ENCODE measurements at places on chromosomes 3 and 15.

- peak; percentile 85 for DNase-seq
Measured at GRCh38 chr15:82810890-82811426, 1.5 kb downstream of the WHAMM start.

- DNase-seq = no peak
Measured at GRCh38 chr3:60198179-60198720, 1053.0 kb downstream of the FHIT start.

DNA sequence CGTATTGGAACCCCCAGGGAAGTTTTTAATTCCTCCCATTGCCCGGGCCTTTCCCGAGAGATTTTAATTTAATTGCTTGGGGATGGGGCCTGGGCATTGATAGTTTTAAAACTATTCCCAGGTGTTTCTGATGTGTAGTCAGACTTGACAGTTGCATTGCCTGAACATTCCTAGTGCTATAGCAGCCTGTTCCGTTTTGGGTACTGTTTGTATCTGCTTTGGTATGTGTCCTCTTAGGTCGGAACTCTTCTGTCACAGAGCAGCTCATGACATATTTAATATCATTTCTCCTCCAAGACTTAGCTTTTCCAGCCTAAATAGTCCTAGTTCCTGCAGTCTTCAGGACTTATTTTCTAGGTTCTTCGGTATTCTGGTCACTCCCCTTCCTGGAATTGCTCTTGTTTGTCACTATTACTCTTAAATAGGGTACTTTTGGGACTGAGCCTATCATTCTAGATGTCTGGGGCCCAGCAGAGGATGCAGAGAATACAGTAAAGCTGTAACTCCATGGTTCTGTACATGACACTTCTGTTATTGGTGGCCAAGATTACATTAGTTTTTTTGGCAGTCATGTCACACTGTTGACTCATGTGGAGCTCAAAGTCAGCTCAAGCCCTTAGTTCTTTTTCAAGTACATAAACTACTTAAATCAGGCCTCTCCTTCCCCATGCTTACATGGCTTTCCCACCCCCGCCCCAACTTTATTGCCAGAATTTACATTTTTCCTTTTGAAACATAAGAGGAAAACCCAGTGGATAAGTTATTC is 81.5 kb downstream of the BBX start:
- DNase-seq = no peak

DNA sequence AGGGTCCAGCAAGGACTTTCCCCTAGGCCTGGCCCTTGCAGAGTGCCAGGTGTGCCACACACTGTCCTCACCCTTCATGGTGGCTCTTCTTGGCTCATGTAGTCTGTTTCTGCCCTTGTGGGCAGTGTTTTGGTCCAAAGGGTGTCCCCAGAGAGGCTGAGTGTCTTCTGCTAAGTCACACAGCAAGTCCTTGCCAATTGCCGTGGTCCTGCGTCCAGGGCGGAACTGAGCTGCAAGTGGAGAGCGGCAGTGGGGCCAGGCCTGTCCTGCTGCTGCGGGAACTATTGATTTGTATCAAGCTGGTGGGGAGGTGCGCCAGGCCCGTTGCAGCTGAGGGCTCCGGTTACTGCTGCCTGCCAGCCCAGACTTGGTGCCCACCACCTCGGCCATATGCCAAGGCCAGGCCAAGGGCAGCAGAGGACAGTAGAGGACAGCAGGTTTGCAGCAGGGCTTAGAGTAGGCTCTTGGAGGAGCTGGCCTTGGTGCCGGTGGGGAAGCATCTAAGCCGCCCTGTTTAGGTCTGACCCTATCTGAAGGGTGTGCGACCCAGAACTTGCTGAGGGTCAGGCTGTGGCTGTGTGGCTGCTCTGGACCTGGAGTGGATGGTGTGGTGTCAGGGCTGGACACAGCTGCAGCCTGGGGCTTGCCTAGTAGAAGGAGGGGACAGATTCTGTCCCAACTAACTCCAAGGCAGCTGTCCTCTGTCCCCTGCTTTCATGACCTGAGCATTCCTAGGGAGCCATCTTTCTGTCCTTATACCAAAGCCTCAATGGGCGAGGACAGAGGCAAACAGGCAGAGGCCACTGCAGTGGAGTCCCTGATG is 4.5 kb downstream of the AMIGO3 start:
- DNase-seq = no peak

DNA sequence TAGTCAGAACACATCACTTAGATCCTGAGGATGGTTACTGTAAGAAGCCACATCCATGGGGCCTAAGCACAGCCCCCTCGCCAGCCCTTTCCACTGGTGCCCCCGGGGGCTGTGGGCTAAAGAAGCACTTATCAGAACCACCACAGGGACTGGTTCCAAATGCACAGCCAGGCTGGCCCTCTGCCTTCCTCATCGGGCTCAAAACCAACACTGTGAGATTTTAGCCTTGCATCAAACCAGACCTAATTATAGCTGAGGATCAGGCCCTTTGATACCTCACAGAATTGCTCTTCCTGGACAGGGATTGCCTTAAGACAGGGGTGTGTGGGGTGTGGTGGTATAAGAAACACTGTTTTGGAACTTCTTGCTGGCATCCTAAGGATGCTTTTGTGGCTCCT is 23.7 kb downstream of the SRPRB start:
- DNase-seq = no peak

DNA sequence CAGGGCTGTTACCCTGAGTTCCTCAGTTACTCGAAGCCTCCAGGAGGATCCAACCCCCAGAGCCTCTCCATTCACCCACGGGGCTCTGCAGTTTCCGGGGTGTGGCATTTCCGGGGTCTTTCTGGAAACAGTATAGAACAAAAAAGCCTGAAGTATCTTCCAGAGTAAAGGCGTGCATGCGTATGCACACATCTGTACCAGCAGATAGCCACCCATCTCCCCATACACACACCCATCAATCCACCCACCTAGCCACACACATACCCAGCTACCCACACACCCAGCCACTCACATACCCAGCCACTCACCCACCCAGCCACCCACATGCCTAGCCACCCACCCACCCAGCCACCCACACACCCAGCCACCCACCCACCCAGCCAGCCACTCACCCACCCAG is 2.9 kb upstream of the DNAJB8 start:
- no peak for DNase-seq

DNA sequence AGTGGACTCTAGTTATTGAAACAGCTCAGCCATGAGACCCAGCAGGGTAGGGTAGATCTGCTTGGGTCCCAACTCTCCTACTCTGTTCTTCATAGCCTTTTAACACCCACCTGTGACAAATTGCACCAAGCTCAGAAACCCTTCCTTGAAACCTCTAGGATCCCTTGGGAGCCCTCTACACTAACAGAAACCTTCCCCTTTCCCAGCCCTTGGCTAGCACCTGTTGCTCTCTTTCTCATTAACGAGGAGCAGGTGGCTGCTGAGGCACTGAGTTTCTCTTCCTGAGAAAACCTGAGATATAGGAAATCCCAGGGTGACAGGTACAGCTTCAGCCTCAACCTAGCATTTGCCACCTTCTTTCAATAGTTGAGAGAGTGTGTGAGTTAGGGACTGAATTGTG is 88.3 kb upstream of the CLSTN2 start:
- DNase-seq = no peak

DNA sequence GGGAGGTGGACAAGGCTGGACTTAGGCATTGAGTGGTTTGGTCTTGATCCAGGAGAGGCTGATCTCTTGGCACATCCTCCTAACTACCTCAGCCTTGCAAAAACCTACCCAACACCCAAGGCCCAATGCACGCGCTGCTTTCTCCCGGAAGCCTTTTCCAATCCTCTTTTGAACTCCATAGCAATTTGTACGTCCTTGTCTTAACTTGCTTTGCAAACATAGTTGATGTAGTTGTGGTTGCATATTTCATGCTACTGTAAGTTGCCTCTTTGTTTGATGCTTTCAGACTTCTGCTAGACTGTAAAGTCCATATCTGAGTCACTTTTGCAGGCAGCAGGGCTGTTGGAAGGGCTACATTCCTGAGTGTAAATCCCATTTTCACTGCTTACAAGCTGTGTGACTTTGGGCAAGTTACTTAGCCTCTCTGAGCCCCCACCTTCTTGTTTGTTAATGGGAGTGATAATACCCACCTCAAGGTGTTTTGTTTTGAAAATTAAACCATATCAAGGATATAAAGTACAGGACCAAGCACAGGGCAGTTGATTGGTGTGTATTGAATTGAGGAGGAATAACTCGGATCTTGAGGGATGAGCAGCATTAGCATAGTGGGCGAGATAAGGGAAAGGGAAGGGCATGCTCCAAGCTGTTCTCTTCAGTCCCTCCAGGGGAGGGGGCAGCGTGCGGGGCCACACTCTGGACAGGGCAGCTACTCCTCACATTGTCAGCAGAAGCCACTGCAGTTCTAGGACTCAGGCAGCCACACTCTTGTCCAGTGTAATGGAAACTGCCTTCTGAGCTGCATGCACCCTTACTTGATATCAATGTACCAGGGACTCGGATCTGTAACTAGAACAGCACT is 28.8 kb downstream of the SIAH2 start:
- DNase-seq = no peak

DNA sequence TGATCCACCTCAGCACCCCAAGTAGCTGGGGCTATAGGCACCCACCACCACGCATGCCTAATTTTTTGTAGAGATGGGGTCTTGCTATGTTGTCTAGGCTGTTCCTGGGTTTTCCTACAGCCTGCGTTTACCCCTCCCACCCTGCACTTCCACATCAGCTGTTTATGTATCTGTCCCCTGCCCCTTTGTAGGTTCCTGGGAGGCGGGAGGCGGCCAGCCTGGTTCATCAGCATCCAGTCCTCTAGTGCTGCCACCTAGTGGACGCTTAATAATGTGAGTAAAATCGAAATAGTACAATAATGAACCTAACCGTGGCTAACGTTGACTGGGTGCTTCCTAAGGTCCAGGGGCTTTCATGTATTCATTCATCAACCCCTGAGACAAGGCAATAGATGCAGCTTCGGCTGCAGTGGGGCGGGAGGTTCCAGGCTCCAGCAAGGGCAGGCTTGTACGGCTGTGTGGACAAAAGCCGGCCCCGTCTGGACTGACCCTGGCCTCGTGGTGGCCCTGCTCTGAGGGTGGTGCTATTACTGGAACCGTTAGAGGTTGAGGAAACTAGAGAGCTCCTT is 1.2 kb upstream of the LCTL start:
- DNase-seq = peak; percentile 68

- no peak for DNase-seq
Measured at GRCh38 chr3:163953526-163953925, 1124.8 kb downstream of the SI start.

Data from CD4-positive, alpha-beta T cell treated with Interleukin-12 subunit alpha and Interleukin-12 subunit beta, for 1 hour (primary cell).